Brain pericyte (primary cell): ENCODE measurements at places on chromosomes 12 and 14.

GRCh38 chr14:33457021-33457420 lies 493.9 kb downstream of the EGLN3 start:
- DNase-seq, result no peak

GRCh38 chr12:66072566-66072965 lies 58.0 kb downstream of the LLPH start:
- DNase-seq, result no peak

- peak; percentile 84 for DNase-seq
Observed at GRCh38 chr12:108854451-108855283, 2.7 kb downstream of the SSH1 start.

GRCh38 chr12:40031965-40032364 lies 73.9 kb downstream of the SLC2A13 start:
- DNase-seq, result no peak

- DNase-seq, result no peak
Observed at GRCh38 chr12:99201906-99202645, 445.5 kb upstream of the GARIN6 start.

- DNase-seq, result no peak
Observed at GRCh38 chr14:56195704-56196103, 77.5 kb downstream of the PELI2 start.

- DNase-seq, result no peak
Observed at GRCh38 chr12:27083861-27084394, 1.6 kb upstream of the C12orf71 start.

- no peak for DNase-seq
Observed at GRCh38 chr14:31465111-31465510, 7.8 kb upstream of the DTD2 start.
